Activated CD4-positive, alpha-beta T cell treated with anti-CD3 and anti-CD28 coated beads, Interleukin-2, Interleukin-6, amounts not matched to agents 100 ng/mL and 50 ng/mL, durations not matched to agents 16 hours and 8 hours (primary cell): ENCODE measurements at places on chromosomes 5 and 9.
A peak's percentile ranks its signal among the peaks of the same experiment; 100 is the strongest.

- no peak for DNase-seq
Measured at GRCh38 chr5:1836891-1837880, 36.0 kb downstream of the NDUFS6 start.

- no peak for DNase-seq
Measured at GRCh38 chr9:98708933-98709911, at the start of gene GABBR2. TSS of gene GABBR2 (minus strand) at chr9:98708935. CDS start at chr9:98708737, 198 bp downstream.

- DNase-seq = peak; percentile 55
Measured at GRCh38 chr9:133142684-133143622, 20.8 kb downstream of the GBGT1 start.

DNA sequence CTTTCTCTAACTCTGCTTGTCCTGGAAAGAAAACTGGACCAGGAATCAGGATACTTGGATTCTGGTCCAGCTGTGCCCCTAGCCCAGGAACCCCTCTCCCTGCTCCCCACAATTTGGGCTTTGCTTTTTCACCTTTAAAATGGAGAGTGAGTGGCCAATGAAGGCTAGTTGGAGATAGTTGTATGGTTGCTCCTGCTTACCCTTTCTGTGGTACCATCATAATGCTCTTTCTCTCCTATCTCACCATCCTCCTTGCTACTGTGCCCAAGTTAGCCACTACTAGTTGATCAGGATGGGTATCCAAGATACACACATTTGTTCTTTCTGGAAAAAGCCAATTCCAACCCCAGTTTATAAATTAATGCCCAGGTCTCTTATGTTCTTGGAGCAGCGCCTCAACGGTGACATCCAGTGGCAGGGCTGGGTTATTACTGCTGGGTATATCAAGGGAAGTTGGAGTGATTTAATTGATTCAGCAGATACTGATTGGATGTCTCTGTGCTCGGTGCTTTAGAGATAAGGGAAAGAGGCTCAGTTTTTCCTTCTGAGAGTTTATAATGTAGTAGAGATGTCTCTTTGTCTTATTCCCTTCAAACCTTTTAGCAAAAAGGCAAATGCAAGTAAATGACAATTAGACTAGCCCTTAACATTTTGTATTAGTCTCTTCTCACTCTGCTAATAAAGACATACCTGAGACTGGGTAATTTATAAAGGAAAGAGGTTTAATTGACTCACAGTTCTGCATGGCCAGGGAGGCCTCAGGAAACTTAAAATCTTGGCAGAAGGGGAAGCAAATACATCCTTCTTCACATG lies 38.5 kb downstream of the FAXDC2 start:
- DNase-seq = peak; percentile 67

- DNase-seq = no peak
Measured at GRCh38 chr5:91403438-91403837, 20.3 kb upstream of the ARRDC3 start.

DNA sequence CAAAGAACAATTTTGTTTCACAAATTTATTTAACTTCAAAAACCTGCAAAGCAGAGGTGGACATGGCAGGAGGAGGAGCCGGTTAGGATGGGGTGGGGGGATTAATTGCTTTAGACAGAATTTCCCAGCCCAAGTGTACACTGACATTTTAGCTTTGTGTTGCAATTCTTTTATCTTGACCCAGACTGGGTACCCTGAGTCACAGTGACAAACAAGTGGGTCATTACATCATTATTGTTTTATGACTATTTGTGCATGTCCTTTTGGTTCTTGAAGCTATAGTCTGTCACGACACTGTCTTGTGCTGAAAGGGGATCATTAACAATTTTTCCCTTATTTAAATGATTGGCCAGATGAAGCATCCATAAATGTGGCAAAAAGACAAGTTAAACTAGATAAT lies 84.5 kb upstream of the VCAN start:
- no peak for DNase-seq

DNA sequence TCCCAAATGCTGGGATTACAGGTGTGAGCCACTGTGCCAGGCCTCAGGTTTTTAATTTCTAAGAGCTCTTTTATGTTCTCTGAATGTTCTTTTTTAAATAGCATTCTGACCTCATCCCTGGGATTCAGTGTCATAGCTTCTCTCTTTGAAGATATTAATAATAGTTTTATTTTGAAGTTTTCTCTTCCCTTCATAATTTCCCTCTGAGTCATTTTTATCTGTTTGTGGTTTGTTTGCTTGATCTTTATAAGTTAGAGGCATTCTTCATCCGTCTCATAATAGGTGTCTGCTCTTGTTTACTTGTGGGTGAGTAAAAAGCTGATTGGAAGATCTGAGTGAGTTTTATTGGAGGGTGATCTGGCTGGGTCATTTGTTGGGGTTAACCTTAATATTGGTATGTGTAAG lies 12.5 kb upstream of the MAMDC2 start:
- no peak for DNase-seq

DNA sequence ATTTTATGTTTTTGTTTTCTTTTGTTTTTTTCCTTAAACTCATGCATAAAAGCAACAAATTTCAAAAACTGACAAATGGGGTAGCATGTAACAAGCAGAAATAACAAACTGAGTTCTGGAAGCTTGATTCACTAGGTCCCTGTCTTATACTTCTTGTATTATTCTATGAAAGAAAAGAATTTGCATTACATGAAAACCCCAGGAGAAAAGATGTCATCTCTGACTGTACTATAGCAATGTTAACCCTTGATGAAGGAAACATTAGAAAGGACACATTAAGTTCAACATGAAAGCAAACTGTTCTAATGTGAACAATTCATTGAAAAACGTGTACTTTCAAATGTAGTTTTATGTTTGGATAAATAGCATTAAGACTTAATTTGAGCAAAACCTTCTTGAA lies 9.2 kb downstream of the RAB14 start:
- no peak for DNase-seq

GRCh38 chr9:28456861-28457260 lies 883.6 kb upstream of the C9orf72 start:
- DNase-seq = no peak
